Fibroblast of lung (primary cell): ENCODE measurements at places on chromosomes 11 and 22. TPM values are rescaled to one million over a fixed set of nuclear protein-coding genes. Genes with fewer than 3 reads are reported as not detected.

The KCTD21 gene
- polyA plus RNA-seq, result 13.0 and 15.9 TPM in 2 replicates

The APLP2 gene
- 409 and 559 TPM in 2 replicates for polyA plus RNA-seq

DNA sequence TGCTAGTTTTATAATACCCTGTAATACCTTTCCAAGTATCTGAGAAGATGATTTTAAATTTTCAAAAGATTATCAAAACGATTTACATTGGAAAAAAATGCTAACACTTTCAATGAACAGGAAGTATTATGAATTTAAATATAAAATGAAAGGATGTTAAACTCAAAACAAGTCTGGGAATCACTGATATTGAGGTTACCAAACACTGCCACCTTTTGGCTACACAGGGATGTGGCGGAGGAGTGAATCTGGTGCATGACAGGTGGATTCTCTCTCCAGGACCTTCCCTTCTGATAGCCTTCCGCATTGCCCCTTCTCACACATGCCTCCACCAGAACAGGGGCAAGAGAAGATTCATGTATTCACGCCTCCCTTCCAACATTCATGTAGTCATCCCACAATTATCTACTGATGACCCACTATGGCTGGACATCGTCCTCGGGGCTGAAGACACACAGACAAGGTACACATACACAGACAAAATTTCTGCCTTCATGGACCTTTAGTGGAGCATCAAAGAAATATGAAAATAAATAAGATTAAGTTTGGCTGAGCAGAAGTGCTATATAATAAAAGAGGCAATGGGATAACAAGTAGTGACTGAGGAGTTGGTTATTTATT is 34.7 kb downstream of the ATG16L2 start:
- DNase-seq, result peak; percentile 63

GRCh38 chr22:17769013-17769715 is 5.1 kb downstream of the BID start:
- no peak for DNase-seq

DNA sequence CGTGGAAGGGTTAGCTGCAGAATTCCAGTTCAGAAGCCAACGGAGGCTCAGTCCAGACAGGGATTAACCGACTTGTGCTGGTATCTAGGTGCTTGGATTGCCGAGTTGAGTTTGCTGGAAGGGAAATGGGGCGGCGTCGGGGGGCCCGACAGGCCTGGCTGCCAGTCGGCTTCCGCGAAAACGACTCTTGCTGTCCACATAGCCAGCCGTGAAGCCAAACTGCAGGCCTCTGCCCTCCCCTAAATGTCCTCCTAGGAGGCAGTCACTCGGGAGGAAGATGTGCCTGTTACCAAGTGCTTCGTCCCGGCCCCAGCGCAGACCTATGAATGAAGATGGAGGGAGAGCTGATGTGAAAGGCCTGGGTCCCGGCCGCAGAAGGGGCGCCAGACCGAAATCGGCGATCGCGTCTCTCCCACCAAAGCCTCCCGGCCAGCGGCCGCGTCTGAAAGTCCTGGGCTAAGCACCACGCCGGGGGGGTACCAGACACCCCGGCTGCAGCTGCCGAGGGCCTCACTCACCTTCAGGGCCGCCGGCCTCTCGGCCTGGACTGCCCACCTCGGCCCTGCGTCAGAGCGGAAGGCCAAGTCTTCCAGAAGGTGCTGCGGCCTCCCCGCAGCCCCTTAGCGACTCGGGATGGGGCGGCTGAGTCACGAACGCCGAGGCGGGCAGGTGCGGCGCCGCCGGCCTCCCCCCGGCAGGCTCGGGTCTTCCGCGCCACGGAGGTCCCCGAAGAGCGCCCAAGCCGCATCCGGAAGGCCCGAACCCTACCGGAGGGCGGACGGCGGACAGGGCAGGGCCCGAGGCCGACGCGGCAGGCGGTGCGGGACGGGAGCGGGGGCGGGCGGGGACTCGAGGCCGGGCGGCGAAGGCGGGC is 7.5 kb downstream of the DPAGT1 start:
- DNase-seq, result peak; percentile 50

DNA sequence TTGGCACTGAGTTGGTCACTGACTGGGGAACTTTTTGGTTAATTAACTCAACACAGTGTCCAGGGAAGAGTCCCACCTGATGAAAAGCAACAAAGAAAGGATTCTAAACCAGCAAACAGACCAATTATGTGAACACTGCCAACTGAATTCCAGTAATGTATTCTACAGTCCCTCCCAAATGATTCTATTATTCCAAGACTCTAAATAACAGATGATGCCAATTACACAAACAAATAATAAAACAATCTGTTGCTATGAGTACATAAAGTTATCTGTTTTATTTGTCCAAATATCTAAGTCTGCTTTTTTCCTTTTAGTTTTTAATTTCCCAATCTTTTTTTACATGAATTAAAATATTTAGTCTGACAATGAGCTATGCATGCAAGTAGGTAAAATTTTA is 98.3 kb upstream of the TP53AIP1 start:
- DNase-seq, result no peak

DNA sequence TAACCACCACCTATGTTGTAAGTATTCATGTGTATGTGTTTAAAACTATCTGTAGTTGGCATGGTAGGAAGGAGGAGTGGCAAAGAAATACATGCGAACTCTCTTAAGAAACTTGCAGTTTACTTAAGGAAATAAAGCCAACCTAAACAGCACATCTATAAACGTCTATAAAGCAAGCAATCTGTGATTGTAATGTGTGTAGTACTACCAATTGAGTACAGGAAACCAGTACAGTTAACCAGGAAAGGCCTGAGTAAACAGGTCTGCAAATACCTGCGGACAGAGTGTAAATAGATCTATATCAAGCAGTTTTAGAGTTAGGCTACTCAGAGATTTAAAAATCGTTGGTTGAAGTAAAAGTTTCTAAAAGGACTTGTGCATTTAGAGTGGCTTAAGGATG is 59.5 kb upstream of the AMOTL1 start:
- DNase-seq, result no peak

- DNase-seq, result peak; percentile 31
Measured at GRCh38 chr11:65454311-65454695, 31.7 kb downstream of the NEAT1 start.

DNA sequence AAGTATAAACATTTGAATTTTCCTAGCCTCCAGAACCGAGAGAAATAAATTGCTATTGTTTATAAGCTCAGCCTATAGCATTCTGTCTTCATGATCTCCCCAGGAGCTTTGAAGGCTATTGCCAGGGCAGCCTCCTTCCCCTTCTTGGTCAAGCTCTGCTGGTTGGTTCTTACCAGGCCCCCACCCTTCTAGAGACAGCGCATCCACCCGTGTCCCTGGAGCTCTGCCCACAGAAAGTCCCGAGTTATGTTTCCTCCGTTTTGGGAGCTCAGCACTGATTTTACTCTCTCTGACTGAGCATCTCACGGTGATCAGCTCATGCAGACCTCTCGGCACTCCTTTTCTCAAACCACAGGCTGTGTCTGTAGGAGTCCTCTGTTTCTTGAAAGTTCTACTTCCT is 123.8 kb upstream of the SORL1-AS1 start:
- no peak for DNase-seq

DNA sequence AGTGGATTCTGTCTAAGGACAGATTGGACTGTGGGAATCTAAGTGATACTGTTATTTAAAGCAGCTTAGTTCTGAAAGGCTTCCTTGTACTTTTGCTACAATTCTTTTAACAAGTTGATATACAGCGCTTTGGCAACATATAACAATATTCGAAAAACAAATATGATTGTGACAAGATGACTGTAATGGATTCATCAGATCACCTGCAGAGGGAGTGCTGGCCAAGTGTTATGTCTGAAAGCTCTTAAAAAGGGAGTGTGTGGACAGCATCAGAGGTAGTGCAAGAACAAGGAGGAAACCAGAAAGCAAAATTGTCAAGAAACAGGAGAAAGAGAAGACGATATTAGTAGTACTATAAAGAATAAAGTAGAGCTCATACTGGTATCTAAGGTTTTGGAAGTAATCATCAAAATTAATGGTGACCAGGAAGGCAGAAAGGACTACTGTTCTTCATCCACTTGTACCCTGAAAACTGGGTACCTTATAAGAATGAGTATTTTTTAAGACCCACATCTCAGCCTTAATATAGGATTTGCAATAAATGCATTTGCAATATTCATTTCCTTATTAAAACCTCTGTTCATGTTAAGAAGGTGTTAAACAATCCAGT is 1112.0 kb upstream of the CCDC90B start:
- DNase-seq, result no peak

GRCh38 chr22:20650294-20651207 is 123.4 kb upstream of the SERPIND1 start:
- DNase-seq, result no peak

DNA sequence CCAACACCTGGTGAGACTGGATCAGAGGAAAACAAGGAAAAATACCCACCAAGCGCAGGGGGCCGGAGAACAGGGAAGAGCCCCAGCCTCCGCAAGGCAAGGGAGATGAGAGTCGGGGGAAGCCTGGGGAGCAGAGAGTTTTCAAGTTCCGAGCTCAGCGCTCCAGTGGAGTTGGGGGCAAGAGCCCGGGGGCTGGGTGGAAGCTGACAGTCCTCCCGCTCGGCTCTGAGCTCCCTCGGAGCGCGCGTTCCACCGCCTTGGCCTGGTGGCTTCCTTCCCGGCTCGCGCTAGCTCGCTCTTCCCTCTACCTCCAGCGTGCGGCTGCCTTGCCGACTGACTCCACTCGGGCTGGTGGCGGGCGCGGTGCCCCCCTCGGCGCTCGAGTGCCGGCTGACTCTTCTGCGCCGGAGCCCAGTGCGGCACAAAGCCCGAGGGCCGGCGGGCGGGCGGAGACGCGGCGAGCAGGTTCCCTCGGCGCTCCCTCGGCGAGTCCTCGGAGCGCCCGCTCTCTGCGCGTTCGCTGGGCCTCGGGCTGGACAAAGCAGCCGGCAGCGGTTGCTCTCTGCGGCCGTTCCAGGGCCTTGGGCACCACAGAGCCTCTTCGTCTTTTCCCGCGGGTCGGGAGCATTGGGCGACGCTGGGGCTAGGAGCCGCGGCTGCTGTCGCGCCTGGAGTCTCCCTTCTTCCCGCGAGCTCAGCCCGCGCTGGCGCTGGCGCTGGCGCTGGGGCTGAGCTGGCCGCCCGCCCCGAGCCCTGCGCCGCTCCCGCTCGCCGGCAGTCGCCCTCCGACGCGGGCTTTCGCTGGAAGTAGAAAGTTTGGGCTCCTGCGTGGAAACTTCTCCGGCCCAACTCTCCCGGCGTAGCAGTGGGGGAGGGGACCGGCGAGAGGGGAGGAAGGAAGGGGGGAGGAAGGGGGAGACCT is 1.0 kb downstream of the PAX6 start:
- peak; percentile 32 for DNase-seq

DNA sequence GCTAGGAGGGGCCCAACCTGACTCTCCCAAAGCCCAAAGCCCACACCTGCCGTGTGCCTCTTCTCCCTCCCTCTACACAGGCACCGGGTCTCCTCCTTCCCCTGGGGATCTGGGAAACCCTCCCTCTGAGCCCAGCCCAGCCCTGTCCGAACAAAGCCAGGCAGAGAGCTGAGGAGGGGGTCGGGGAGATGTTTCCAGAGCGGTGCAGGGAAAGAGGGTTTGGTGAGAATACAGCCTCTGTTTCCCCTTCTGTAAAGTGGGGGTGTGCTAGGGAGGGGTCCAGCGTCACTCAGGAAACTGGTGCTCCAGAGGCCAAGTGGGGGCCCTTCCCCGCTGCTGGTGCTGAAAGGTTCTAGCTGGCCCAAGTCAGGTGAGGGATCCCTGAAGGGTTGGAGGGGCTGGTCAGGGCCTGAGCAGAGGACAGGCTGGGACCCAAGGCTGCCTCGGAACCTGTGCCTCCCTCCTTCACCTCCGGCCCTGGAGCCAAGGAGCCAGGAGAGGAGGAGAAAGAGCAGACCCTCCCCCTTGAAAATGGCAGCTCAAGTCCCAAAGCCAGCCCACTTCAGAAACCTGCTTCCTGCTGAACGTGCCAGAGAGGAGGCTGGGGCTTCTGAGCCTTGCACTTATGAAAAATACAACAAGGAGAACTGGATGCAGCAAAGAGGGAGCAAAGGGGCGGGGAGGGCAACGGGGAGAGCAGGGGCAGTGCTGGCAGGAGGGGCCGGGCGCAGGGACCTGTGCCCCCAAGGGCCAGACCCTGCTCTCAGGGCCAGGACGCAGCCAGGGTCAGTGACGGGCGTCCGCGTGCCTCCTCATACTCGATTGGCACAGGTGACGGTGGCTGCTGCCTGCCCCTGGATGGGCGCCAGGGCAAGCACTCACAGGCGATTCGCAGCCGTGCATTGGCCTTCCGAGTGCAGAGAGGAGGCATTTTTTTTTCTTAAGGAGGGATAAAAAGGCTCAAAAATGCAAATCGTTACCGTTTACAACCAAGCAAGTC is 43.2 kb downstream of the MACROD1 start:
- DNase-seq, result peak; percentile 9

DNA sequence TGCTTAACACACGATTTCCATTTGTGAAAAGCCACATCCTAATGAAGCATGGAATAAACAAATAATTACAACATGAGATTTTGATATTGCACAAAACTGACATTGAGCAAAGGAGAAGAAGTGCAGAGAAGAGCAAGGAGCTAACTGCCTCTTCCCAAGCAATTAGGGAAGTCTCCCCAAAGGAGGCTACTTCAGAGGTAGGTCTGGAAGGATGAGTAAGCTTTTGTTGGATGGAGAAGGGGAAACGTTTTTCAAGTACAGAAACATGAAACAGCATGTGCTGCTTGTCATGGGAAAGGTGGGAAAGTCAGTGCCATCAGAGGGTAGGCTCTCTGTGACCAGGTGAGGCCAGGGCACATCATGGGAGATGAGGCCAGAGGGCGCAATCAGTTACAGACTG is 132.2 kb upstream of the SESN3 start:
- DNase-seq, result no peak

- DNase-seq, result no peak
Measured at GRCh38 chr11:130322126-130322525, 7.4 kb upstream of the ZBTB44 start.

DNA sequence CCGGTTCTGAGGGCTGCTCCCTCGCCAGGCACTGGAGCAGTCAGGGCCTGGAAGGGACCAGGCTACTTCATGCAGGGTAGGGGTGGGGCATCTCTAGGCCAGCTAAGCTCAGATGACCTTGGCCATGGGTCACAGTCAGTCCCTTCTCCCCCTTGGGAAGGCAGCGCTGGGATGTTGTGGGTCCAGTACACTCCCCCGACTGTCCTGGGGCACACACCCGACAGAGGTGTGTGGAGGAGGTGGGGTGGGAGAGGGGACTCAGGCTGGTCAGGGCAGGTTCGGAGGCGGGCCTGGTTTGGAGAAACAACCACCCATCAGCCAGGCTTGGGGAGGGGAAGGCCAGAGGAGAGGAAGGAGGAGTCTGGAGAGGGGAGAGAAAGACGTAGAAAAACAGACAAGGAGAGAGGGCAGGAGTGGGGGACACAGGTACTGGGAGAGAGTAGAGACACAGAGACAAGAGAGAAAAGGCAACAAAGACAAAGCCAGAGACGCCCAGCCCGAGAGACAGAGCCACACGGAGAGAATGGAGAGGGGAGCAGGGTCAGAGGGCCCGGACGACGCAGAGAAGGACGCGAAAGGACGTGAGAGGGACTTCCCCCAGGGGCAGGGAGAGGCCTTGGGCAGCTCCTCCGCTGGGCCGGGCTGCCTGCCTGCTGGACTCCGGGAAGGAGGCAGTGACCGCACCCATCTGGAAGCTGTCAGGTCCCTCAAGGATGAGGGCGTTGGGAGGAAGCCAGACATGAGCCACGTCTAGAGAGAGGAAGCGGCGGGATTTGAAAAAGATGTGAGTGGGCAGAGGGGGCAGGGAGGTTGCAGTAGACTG is 30.6 kb upstream of the TSKU start:
- DNase-seq, result peak; percentile 93
